ENCODE measurements at places on chromosomes 16 and 17. TPM values are rescaled to one million over a fixed set of nuclear protein-coding genes. Genes with fewer than 3 reads are reported as not detected.

The GNG13 gene
- total RNA-seq: not detected

DNA sequence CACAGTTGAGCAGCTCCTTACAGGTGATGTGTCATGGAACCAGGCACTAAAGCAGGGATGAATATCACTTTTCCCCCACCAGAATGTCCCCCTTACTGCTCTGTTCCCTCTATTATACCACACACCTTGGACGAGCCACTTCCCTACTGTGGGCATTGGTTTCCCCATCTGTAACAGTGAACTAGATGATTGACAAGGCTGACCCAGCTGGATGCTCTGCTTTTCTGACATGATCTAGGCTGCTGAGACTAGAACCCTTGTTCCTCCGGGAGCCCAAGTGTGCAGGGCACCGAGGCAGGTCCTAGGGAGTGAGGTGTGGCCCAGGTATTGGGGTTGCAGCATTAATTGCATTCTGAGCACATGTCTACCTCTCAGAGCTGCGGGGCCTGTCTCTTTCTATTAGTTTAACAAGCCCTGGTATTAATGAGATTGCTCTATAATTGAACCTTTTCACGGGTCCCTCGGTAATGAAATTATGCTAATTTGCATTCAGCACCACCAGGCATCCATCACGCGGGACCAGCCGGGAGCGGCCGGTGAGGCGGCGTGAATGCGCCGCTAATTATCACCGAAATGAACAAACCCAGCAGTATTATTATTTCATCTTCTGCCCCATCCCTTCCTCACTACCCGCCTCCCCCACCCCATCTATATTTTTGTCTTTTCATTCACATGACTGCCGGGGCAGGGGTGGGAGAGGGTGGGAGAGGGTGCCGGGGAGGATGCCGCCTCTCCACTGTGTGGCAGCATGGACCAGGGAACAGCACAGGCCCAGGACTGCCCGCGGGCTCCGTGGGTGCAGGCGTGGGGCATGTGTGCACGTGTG, 121.1 kb downstream of the CYLD start:
- DNase-seq: no peak
- H3K27ac ChIP-seq: no peak overlapping the region
- H3K36me3 ChIP-seq: no peaks in the 10 kb centered on the region
- H3K4me1 ChIP-seq: no peaks in the 10 kb centered on the region

DNA sequence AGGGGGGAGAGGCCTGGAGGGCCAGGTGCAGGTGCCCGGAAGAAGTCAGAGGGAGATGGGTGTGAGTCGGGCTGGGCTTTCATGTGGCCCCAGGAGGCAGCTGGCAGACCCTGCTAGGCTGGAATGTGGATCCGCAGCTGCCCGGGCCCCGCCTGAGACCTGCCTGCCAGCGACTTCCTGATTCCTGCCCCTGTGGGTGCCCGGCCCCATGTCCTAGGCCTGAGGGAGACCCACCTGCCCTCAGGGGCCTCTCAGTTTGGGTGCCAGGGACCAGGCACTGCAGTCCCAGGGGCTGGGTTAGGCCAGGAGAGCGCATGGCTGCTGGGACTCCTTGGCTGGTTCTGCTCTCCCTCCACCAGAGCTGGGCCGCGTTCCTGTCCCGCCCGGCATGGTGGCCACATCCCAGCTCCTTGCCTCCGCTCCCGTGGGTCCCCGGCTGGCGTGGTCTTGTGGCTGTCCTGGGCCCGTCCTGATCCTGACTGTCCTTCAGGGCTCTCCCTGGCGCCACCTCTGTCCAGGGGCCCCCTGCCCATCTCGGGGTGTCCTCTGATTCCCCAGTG, 22.1 kb upstream of the SPNS2 start:
- H3K27ac ChIP-seq: no peak overlapping the region
- peaks cover 38% of the 10 kb centered on the region for H3K4me1 ChIP-seq
- no peak for DNase-seq
- H3K4me3 ChIP-seq: no peak overlapping the region

GRCh38 chr16:21338537-21339268, 60.6 kb upstream of the CRYM start:
- H3K4me3 ChIP-seq: no peak overlapping the region
- no peak overlapping the region for H3K27ac ChIP-seq
- H3K27me3 ChIP-seq: no peaks in the 10 kb centered on the region
- H3K4me1 ChIP-seq: no peaks in the 10 kb centered on the region
- DNase-seq: no peak
- no peaks in the 10 kb centered on the region for H3K36me3 ChIP-seq

GRCh38 chr16:50480206-50480605, 68.0 kb upstream of the NKD1 start:
- H3K4me1 ChIP-seq: no peaks in the 10 kb centered on the region
- no peak overlapping the region for H3K27ac ChIP-seq
- no peak overlapping the region for H3K4me3 ChIP-seq
- no peak for DNase-seq

DNA sequence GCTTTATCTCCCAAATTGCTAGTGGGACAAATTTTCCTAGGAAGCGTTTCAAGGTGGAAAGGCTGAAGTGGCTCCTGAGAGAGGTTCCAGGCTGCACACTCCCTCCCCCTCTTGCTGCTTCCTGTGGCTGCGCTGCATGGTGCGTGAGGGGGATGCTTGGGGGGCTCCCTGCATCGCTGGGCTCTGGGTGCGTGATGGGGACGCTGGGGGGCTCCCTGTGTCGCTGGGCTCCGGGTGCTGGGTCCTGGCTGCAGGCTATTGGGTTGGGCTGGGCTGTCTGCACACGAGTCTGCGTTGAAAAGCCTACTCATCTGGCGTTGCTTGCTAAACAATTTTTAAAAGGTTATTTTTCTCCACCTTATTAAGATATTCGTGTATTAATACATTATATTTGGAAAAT, 30.1 kb downstream of the NDEL1 start:
- H3K4me3 ChIP-seq: no peak overlapping the region
- H3K36me3 ChIP-seq: peaks cover 62% of the 10 kb centered on the region
- no peak overlapping the region for H3K27ac ChIP-seq
- no peaks in the 10 kb centered on the region for H3K27me3 ChIP-seq
- no peak for DNase-seq

GRCh38 chr17:13776027-13776551, 174.4 kb upstream of the HS3ST3A1 start:
- no peak overlapping the region for H3K27ac ChIP-seq
- H3K36me3 ChIP-seq: no peaks in the 10 kb centered on the region
- H3K27me3 ChIP-seq: no peaks in the 10 kb centered on the region
- no peak overlapping the region for H3K4me3 ChIP-seq

All from thymus (tissue), 14 donors.